Activated CD8-positive, alpha-beta memory T cell treated with anti-CD3 and anti-CD28 coated beads for 4 hours (primary cell): ENCODE measurements at places on chromosomes 5 and 9.

DNA sequence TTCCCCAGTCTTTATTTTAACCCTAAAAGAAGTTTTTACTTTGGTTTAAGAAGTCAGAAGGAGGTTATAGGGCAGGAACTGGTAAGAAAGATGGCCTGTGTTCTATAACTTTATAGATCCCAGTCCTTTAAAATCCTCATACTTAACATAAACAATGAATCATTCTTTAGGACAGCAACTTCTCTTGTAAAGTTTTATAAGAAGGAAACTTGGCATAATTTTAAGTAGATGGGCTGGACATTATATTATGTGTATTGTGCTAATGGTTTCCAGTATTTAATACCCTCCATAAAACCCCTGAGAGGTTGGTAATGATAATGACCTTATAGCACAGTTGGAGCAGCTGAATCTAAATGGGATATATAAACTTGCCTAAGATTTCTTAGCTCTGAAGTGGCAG, 247.2 kb downstream of the FAM170A start:
- DNase-seq, result no peak

- DNase-seq, result no peak
Observed at GRCh38 chr9:127336086-127336485, 60.9 kb upstream of the SLC2A8 start.

DNA sequence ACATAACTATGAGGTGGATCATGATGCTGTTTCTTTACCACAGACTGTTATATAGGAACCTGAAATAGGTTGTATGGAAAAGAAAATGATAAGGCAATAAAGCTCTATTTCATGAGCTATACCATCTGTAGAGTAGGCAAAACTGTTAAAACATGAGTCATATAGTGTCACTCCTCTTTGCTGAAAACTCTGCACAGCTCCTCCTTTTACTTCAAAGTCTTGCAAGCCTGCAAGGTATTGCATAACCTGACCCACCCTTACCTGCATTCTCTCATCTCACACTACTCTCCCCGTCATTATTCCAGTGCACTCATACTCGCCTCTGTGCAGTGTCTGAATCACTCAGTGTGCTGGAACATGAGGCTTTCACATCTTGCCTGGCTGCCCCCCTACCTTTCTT, 790.1 kb downstream of the EFNA5 start:
- no peak for DNase-seq

DNA sequence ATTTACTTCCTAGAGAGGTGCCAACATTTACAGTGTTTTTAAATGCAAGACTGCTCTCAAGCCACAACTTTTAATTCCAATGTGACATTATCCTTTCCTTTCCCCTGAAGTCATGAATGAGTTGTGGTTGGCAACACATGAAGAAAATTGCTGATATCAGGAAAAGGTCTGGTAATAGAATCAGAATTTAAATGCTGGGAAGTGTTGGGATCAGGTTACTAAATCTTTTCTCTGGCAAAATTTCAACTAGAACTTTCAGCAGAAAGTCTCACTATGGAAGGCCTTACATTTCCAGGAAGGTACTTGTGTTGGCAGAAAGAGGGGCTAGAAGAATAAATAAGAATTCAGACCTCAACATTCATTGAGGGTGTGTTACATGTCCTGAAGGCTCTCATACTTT, 10.6 kb upstream of the SLC44A1 start:
- DNase-seq, result no peak

DNA sequence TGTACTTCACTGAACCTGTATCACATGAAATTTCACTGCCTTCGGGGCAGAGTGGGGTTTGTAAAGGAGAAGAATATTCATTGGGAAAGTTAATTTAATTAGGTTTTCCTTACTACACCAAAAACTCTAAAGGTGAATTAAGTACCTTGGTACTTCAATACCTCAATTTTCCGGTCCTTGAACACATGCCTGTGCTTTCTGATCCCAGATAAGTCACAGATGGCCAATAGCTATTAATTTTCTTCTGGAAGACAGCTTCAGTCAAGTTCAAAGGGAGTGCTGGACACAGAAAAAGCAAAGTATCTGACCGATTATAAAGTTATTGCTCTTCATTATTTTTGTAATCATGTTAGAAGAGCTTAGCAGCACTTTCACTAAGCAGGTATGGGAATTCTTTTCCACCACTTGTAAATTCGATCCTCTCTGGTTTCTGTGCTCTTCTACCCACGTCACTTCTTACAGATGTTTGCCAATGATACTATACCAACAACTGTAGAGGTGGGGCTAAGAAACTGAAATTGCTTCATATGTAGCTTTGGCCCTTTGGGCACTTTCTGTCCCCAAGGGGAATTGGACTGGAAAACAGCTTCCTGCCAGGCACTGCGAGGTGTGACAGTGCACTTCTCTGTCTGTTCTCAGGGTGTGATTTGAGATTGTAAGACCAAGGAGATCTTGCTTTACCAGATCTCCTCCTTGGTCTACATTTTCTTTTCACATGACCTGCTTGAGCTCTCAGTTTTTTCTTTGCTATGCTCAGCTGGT, 164.0 kb downstream of the CCDC192 start:
- no peak for DNase-seq

GRCh38 chr9:131923132-131923671, 156.5 kb downstream of the MED27 start:
- DNase-seq, result no peak

DNA sequence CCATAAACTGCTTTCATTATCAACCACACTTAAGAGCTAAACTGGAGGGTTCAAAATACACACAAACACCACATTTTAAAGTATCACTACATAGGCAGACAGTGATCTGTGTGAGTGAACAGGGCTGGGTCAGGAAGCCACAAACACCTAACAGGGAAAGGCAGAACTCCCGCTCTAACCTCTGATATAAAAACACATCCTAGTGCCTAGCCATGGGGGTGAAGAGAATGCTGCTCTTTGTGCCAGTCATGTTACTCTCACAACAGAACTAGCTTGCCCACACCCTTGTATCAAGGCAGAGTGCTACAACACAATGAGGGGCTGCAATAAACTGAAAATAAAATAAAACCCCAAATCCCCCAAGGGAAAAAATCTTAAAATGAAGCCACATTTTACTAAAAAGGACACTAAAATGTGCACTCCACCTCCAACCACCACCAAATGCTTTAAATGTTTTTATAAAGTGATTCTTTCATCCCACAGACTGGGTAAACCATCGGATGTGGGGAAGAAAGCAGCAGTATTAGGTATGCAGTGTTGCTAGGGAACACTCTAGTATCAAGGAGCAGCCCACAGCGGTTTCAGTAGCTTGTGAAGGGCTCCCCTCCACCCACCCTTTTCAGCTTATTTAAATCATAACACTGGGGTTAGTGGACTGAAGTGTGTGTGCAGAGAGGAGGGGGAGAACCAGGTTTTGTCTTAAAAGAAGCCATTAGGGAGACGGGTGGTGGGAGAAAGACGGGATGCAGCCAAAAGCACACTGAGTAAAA, 64.5 kb downstream of the TMEM161B start:
- no peak for DNase-seq

DNA sequence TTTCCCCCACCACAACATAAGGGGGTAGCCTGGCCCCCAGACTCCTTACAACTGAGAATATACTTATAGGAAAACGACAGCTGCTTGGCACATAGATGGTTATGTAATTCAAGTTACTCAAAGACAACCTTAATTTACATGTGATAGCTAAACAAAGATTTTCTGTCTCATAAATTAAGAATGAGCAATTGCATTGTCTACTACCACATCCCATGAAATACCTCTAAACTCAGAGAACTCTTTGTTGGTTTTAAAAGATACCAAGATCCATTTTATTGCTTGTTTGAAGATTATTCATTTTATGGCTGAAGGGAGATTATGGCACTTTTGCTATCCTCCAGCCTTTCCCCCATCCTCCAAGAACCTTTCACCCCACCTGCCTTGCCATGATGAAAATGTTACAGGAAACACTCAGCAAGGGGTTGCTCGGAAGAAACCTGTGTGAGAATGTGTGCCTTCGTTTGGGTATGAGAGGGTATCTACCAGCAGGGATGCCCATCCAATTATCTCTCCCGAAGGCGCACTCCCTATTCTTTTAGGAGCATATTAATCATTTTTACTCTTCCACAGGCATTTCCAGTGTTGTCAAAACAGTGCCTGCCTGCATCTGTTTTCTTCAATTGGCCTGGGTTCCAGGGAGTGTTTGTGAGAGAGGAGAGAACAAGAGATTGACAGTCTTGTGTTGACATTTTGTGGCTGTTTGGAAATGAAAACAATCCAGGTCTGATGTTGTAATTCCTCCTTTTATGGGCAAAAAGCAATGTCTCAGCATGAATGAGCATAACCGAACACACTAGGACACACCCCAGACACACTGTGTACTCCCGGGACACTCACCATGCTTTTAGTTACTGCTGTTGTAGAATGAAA, 208.0 kb upstream of the ANKRD55 start:
- no peak for DNase-seq

GRCh38 chr5:78899922-78900362, 85.2 kb downstream of the ARSB start:
- DNase-seq, result no peak

DNA sequence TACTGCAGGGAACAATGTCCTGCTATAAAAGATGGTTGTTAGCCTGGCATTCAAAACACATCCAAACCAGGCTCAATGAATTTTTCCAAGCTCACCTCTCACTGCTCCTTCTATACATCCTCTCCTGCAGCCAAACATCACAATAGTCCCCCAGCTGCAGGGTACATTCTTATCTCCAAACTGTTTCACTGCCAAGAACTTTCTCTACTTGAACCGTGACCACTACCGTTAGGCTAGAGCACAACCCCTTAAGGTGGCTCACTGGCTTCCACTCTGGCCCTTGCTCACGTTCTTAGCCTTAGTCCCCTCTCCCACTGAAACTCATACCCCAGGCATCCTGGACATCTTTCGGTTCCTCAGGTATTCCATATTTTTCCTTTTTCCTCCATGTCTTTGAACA, 29.0 kb upstream of the ANXA6 start:
- DNase-seq, result no peak

DNA sequence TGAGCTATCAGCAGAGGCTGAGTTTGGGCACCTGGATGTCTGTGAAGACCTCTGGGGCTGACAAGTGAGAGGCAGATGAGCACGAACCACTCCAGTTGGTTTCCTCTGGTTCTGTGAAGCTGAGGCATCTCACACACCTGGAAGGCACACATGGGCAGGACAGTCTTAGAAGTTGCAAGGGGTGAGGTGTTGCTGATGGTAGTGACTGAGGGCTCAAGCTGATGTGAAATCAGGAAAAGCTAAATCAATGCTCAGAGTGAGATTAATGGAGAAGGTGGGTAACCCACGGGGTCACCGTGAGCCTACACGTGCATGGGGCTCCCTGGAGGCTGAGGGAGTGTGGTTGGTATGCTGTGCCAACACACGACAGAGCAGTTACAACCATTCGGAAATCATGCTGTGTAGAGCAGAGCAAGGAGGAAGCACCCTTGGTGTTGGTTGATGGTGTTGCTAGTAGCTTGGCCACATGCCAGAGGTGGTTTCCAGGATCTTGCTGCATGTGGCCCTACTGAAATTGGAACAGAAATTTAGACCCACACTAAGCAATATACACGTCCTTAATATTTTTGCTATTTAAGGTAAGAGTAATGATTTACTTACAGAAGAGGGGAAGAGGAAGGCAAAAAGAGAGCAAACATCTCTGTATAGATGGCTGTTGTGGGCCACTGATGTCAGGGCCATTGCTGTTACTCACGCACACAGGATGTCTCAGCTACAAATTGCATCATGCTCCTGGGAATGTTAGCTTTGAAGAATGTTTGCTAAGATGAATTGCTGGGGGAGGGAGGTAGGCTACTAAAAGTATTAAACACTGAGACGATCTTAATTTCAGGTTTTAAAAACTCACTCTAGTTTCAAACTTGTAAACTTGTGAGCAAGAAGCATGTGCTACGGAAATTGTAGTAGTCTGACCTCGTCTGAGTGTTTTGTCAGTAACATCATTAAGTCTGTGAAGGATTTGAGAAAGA, 170.5 kb downstream of the ARHGEF28 start:
- DNase-seq, result no peak

GRCh38 chr9:131480258-131480657, 22.5 kb upstream of the POMT1 start:
- DNase-seq, result no peak

DNA sequence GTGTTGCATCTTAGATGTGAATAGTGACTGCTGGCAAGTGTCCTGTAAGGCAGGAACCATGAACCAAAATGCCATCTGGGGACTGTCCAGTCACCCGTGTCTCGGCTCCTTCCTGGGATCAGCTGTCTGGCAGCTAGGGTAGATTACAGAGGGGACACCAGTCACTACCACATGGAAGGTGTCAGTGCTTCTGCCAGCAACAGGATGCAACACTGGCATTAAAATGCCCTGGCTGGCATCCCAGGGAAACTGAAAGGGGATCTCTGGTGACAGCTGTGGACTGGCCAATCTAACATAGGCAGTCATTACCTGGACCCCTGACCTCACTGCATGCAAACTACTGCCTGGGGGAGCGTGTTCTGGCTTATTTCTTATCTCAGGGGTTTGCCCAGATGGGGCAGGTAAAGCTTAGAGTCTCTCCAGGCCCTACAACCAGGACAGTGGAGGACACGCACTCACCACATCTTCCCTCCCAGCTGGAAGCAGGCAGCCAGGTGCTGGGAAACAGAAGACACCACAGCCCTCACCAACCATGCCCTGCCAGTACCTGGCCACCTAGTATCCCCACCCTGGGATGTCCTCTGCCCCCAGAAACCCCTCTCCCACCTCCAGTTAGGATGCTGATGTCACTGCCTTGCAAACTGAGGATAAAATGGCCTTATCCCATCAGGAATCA, 83.8 kb downstream of the SEMA4D start:
- no peak for DNase-seq

DNA sequence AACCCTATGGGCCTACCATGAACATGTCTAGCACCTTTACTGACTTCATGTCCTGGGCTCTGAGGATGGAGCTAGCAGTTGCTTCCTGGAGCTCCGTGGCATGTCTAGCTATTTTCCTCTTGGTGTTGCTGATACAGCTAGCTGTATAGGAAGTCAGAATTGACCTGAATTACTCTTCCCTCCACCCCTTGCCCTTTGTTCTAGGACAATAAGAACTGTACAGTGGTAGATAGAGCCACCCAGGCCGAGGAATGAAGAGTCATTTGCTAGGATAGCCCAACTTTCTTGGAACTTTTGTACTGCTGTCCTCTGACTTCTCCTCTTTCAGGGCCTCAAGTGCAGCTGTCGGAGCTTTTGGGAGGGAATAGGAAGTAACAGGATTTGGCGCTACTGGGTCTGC, 109.9 kb upstream of the RUSC2 start:
- DNase-seq, result no peak

DNA sequence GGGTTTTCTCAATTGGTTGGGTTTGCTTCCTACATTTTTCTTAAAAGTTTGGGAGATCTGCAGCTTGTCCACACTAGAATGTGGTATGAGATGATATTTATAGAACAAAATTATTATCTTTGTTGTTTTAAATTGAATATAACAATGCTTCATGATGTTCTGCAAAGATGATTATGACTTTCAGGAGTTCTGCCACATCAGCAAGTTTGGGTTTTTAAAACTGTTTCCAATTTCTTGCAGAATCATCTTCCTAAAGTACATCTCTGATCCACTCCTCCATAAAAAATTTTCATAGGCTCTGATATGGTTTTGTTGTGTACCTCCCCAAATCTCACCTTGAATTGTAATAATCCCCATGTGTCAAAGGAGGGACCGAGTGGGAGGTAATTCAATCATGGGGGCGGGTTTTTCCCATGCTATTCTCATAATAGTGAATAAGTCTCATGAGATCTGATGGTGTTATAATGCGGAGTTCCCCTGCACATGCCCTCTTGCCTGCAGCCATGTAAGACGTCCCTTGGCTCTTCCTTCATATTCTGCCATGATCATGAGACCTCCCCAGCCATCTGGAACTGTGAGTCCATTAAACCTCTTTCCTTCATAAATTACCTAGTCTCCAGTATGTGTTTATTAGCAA, 119.1 kb upstream of the PTGER4 start:
- DNase-seq, result no peak
